ENCODE measurements at places on chromosomes 6 and 20.

GRCh38 chr6:110054664-110055386, 76.7 kb downstream of the GPR6 start:
- no peak for DNase-seq

- DNase-seq, result no peak
Observed at GRCh38 chr6:101800598-101800997, 407.1 kb downstream of the GRIK2 start.

DNA sequence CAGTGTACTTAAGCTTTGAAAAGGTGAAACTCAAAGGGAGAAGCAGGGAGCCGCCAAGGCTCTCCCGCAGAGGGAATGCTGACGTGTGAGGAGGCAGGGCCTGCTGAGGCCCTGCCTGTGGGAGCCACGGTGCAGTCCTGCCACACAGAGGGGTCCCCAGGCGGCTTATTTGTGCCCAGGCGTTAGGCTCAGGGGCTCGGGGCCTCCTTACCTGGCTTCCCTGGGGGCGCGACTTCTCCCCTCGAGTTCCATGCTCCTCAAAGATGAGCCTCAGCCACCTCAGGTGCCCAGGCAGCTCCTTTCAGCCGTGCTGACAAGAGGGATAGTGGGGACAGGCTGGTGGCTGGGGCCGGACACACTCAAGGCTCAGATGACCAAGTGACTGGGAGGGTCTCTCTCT, 2.2 kb upstream of the KIF25 start:
- no peak for DNase-seq

- no peak for DNase-seq
Observed at GRCh38 chr6:137749696-137750211, 117.3 kb upstream of the TNFAIP3 start.

GRCh38 chr20:21243811-21244210, 59.3 kb upstream of the XRN2 start:
- DNase-seq, result no peak

- DNase-seq, result no peak
Observed at GRCh38 chr6:119720160-119720559, 370.6 kb upstream of the MAN1A1 start.

GRCh38 chr20:57786304-57786932, 76.6 kb upstream of the PMEPA1 start:
- no peak for DNase-seq

DNA sequence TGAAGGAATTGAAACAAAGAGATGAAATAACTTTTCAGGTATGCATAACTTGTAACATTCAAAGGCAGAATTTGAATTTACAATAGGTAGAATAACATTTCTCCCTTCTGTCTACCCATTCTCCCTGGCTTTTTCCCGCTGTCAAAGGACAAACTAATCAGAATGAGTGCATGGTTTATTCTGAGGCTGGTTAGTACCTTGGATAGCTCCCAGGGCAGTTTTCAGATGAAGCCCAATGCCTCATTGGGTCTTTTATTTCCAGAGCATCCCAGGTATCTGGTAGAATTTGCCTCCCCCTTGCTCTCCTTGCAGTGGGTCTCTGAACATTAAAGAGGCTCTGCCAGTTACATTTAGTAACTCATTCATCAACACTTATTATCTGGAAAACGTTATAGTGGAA, 665.5 kb downstream of the BCKDHB start:
- no peak for DNase-seq

DNA sequence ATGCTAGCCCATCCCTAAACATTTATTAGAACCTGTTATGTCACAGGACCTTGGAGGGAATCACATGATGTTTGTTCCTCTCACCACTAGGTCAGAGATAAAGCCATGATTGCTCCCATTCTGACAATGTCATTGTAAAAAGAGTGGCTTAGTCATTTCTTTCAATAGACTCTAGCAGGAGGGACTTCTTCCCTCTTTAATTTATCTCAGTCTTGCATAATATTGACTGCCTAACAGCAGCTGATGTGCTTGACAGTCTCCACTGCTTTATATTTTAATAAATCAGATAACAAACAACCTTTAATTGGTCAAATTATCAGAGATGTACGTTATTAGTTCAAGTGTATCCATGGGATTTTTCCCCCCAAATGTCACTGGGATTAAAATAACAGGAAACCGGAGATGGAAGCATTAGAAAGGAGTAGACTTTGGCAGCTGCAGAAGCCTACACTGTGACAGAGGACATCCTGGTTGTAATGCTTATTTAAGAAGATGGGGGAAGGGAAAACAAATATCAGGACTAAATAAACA, 39.6 kb downstream of the LAMA4 start:
- no peak for DNase-seq

- DNase-seq, result no peak
Observed at GRCh38 chr6:24501914-24502313, 7.1 kb downstream of the ALDH5A1 start.

GRCh38 chr6:165010556-165011535, 298.6 kb downstream of the C6orf118 start:
- DNase-seq, result no peak

DNA sequence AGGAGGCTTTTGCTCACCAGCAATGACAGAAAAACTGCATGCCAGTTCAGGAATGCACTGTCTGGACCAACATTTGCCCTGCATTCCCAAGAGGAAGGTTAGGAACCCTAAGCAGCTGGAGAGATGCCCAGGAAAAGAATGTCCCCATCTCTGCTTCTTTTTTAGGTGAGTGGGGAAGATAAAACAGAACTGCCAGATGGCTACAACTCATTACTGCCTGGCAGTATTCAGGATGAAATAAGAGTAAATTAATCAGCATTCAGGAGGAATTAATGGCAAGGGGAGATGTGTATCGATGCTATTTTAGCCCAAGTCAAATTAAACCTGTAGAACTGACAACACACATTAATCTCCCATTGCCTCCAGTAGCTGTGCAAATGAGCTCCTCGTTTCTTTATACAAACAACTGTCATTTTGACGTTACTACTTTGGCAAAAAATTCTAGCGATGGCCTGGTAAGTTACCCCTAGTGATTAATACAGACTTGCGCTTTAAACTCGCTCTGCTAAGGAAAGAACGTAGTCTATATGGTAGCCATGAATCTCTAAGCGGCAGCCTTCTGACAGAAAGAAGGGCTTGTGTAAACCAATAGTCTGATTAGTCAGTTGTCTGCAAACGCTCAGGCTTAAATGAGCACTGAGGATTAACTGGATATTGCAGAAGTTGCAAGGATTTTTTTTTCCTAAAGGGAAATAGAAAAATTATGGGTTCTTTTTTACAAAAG, 16.7 kb upstream of the SMLR1 start:
- DNase-seq, result no peak

DNA sequence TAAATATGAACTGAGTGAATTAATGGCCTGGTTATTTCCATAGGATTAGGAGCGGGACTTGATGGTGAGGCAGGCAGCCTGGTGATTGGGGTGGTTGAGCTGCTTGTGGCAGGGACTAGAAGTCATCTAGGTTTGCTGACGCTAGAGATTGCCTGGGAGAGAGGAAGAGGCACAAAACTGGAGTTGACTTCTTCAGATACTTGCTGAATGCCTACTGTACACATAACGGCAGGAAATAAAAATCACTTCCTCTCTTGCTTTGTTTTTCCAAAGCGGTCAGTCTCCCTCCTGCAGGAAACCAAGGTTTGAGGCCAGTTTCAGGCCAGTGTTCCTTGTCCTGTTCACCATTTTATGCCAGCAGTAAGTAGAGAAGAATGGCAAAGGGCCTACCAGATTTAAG, 36.7 kb upstream of the MYLIP start:
- no peak for DNase-seq

GRCh38 chr6:110674096-110674495, 141.2 kb downstream of the CDK19 start:
- no peak for DNase-seq

DNA sequence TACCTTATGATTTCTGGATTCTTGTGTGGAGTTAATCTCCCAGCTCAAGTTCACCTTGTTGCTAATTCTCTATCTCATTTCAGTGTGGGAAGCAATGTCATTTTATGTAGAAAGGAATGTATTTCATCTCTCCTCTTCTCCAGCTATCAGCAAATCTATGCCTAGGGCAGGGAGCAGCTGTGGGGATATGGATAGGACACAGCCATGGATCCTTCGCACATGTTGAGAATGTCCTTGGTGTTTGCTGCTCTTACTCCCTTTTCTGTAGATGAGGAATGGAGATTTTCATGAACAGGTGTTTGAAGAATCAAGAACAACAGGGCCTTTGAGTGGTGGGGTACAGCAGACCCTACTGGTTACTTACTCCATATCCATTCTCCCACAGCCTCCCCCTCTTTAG, 182.0 kb downstream of the UST start:
- no peak for DNase-seq

DNA sequence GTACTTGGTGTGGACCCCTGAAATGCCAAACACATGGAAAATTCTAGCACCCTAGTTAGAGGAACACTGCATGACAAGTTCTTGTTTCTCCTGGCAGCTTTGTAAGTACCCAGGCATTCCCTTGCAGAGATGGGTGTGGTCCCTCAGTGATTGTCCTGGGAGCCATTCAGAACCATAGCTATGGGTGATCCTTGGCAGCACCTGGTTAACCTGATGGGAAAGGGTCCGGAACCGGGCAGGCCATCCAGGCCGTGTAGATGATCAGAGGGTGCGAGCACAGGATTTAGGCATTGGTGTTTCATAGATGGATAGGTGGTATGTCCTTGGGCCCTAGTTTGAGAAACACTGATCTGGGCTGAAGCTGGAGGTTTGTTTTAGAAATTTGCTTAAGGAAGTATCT, 95.8 kb downstream of the RPP40 start:
- DNase-seq, result no peak

DNA sequence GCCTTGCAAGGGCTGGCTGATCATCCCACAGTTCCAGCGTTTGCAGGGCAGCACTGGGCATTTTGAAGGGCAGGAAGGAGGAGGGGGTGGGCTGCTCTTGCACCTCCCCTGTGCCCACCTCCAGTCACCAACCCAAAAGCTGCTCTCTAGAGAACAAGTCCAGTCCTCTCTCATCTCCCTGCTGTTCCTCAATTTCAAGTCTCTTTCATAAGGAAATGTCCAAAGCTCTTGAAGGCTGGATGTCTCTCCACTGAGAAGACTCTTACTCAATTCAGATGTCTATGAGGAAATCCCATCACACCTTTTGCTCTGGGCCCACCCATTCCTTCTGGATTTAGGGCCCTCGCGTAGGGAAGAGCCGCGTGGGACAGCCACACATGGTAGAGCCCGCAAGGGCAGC, 31.7 kb downstream of the WRNIP1 start:
- DNase-seq, result no peak

DNA sequence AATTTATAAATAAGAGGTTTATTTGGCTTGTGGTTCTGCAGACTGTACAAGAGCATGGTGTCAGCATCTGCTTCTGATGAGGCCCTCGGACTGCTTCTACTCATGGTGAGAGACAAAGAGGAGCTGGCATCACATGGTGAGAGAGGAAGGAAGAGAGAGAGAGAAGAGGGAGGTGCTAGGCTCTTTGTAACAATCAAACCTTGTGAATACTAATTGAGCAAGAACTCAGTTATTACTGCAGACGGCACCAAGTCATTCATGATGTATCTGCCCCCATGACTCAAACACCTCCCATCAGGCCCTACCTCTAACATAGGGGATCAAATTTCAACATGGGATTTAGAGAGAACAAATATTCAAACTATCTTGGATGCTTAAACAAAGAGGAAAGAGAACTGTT, 6.3 kb upstream of the SIRPG start:
- DNase-seq, result no peak

DNA sequence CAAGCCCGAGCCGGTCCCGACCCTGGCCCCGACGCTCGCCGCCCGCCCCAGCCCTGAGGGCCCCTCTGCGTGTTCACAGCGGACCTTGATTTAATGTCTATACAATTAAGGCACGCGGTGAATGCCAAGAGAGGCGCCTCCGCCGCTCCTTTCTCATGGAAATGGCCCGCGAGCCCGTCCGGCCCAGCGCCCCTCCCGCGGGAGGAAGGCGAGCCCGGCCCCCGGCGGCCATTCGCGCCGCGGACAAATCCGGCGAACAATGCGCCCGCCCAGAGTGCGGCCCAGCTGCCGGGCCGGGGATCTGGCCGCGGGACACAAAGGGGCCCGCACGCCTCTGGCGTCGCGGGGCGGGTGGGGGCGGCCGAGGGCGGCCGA, 37.5 kb downstream of the YTHDF1 start:
- no peak for DNase-seq

DNA sequence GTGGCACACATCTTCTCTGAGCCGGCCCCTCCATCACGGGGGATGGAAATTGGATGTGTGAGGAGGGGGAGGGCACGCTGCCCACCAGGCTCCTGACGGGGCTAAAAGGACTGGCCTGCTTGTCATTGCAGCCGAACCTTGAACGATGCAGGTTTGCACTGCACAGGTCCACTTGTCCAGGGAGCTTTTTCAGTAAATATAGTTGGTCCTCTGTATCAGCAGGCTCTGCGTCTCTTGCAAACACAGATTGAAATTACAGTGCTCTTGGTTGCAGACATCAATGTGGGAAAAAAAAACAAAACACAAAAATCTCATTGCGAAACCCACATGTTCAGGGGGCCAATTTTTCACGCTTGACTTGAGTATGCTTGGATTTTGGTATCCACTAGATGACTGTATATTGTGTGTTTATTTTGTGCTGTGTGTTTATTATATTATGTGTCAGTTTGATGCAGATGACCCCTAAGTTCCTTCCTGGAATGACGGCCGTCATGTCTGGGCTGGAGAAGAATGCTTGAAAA, 29.2 kb downstream of the ERMARD start:
- DNase-seq, result no peak

DNA sequence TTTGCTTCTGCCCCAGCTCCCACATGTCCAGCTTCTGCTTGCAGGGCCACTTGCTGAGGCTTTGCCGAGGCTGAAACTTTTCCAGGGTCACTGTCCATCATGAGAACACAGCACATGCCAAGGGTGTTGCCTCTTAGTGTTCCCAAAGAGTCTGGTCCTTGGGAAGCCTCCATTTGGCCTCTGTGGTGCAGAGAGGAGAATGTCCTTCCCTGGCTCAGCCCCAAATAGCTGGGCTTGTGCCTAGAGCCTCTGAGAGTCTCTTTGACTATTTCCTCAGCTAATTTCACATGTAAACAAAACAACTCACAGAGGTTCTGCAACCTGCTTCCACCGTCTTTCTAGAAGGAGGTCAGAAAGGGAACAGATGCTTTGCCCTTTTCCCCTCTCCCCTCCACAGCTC, 40.4 kb upstream of the RAB23 start:
- peak; percentile 5 for DNase-seq

- no peak for DNase-seq
Observed at GRCh38 chr6:81950877-81951276, 198.4 kb upstream of the TENT5A start.

DNA sequence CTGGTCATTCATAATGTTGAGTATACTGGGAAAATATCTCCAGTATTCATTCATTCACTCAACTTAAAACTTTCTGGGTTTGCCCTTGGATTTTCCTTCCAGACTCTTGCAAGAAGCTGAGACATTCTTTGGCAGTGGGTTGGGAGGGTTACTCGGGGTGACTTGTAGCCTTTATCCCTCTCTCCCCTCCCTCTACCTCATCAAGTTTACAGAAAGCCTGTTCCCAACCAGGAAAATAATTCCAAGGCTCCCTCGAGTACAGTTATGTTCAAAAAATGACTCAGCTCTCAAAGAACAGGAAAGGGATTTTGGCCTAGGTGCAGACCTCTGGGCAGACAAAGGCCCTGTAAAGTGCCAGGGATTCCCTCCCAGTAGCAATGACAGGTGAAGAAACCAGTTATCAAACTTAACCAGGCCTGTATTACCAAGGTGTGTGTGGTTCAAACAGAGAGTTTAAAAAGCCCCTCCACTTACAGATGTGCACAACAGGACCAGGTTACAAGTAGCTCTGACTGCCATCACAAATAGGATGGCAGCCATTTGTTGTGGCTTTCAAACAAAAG, 22.2 kb downstream of the FKBP1A start:
- DNase-seq, result no peak

GRCh38 chr20:4326195-4327065, 311.1 kb upstream of the RNF24 start:
- DNase-seq, result no peak

Data from substantia nigra (tissue), 51 donors.